ENCODE measurements at places on chromosomes 2 and 18.
A peak's percentile ranks its signal among the peaks of the same experiment; 100 is the strongest.

GRCh38 chr2:203346612-203347011 is 18.4 kb downstream of the ABI2 start:
- no peak for DNase-seq

DNA sequence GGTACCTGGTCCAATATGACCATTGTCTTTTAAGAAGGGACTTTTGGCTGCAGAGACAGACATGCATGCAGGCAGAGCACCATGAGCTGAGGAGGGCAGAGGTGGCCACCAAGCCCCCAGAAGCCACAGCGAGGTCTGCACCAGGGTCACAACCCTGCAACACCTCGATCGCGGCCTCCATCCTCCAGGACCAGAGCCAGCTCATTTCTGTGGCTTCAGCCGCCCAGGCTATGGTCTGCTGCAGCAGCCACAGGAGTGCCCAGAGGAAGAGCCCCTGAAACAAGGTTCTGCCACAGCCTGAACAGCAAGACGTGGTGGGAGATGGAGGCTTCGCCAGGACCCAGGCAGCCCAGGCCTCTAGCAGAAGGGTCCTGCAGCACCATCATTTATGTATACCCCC is 53.9 kb downstream of the ANKMY1 start:
- DNase-seq: no peak

DNA sequence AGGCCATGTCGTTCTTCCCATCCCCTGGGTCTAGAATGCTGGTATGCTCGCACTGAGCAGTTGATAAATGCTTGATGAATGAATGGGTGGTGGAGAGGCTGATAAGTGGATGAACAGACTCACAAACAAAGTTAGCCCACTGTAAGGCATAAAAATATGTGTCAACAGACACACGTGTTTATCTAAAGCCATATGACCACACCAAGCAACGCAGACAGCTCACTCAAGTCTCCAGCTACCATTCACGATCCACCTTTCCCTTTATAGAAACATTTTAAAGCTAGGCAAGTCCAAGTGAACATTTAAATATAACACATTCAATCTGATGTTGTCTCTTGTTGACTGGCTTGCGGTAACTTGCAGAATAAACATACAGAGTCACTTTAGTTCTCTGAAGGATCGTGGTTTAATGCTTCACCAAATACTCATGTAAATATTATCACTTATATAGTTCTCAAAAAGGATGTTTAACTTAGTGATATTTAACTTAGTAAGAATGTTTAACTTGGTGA is 105.5 kb downstream of the NOL10 start:
- peak; percentile 8 for DNase-seq

- DNase-seq: no peak
These were observed 172.7 kb upstream of the ARL4C start for GRCh38 chr2:234669621-234670020.

DNA sequence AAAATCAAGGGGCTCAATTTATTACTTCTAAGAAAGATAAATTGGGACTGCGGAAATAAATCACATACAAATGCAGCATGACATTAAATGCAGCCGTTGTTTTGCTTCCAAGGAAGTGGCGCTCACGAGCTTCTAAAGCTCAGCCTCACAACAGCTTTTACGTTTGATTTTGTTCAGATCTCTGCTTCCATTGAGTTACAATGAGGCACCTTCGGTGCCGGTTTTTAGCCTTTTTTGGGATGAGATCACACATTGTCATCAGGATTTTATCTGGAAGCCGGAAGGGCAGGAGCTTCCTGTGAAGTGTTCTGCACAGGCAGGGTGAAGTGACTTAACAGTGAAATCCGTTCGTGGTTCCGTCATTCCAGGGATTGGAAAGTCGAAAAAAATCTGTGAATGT is 209.8 kb downstream of the DCDC2C start:
- no peak for DNase-seq
